ENCODE measurements at places on chromosomes 5 and 9.

DNA sequence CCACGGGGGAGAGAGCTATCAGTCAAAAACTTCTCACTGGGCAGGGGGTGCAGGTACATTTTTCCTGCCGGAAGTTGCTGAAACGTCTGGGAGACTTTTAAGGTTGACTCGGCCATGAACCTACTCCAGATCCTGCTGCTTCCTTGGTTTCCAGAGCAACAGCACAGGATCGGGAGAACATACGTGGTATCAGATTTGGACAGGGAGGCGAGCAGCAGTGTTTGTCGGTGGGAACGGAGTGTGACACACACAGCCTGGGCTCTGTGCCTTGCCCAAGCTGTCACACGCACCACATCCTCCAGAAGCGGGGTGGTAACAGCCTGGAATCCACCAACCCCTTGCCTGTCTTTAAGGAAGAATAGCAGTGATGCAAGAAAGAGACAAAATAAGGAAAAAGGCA lies 276.5 kb downstream of the SLIT3 start:
- no peak for DNase-seq

- DNase-seq: no peak
Observed at GRCh38 chr9:125748446-125749099, 1.4 kb downstream of the PBX3 start.

GRCh38 chr5:139475865-139476617 lies 5.2 kb downstream of the SMIM33 start:
- no peak for DNase-seq

DNA sequence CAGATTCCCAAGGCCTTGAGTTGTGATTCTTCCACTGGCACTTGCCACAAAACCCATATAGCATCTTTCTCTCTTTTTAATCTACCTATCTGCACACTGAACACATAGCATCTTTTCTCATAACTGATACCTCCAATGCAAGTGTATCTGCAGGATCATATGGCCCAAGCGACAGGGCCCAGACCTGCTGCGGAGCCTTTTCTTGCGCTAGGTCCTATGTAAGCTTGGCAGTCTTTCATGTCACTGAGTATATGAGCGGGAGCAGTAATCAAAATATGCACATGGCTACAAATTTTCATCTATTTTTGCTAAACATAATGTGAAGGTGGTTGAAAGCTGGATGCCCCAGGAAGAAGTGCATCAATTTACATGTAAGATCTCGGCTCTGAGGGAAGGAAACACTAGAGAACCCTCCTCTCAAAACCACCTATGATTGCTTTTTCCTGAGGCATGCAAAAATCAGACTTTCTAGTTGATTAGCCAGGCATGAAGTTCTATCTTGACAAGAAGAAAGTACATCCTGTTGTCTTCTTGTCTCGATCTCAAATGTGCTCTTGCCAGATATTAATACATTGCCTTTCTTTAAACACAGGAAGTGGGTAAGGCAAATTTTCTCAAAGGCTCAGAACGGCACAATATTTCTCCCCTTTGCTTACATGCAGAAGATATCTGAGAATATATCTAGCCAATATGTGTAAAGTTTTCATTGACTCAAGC lies 26.9 kb upstream of the CEMIP2 start:
- DNase-seq: no peak

- no peak for DNase-seq
Observed at GRCh38 chr5:57513785-57514184, 31.2 kb upstream of the ACTBL2 start.

DNA sequence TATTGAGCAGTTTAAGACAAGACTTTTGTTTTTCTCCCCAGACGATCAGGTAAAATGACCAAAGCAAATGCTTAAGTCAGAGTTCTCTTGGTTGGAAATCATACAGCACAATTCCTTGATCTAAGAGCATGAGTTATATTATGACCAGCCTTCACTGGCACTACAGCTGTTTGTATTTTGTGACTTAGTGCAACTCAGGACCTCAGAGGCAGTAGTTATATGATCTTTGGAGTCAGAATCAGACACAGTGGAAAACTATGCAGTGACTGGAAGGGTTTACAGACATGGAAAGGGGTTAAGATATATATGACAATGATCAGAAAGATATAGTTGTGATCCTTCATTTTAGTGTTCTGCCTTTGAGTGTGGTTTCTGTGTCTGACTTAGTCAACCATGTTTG lies 24.3 kb downstream of the RAD23B start:
- DNase-seq: no peak

DNA sequence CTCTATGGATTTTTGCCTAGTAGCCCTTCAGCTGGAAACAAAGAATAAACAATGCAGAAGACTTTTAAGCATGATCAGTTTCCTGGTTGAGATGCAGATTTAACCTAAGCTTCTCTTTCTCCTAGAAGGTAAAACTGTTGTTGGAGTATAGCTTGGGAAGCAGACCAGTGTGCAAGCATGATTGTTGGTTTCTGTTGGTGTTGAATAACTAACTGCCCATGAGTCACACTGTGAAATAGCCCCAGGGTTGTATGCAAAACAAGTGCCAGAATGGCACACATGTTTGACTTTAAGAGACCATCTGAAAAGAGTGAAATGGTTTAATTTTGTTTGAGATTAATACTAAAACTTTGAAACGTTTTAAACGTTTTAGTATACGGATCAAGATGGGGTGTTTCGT lies 227.1 kb downstream of the ARHGEF28 start:
- DNase-seq: no peak

Data from fibroblast of skin of left biceps (primary cell).